ENCODE measurements at places on chromosomes 2 and 18. TPM values are rescaled to one million over a fixed set of nuclear protein-coding genes. Genes with fewer than 3 reads are reported as not detected.

The CAPN13 gene
- total RNA-seq = 0.63 TPM

GRCh38 chr18:63438181-63438580 is 15.9 kb upstream of the VPS4B start:
- no peak for DNase-seq

GRCh38 chr2:102126169-102126568 is 16.4 kb upstream of the IL1R1 start:
- DNase-seq = no peak

DNA sequence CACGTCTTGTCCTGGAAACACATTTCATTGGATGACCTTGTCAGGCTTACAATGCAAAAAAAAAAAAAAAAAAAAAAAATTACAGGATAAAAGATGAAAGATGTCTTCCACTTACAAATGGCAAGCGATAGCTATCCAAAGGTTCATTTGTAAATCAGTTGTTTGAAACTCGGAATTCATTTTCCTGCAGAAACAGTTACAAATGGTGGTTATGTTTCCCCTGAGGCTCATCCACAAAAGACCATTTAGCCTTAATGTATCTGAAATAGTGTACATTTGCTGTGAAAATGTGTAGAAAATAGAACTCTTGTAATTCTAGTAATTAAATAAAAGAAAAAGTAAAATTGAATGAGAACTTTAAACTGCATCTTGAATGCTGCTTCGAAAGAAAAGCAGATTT is 25.9 kb downstream of the DPP10 start:
- DNase-seq = no peak

DNA sequence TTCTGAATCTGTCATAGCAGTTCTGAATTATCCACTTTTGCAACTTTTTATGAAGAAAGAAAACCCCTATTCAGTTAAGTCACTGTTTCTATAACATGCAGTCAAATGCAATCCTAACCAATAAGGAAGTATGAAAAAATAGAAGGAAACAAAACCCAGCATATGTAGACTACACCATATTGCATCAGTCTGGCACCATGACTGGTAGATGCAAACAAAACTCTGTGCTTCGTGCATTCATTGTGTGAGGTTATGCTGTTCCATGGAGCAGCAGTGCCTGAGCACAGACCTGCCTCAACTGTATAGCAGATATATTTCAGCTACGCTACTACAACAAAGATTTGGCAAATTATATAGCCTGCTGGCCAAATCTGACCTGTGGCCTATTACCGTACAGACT is 325.5 kb downstream of the LRP1B start:
- no peak for DNase-seq

All from epithelial cell of proximal tubule (primary cell).